ENCODE measurements at places on chromosomes 5 and 9. TPM values are rescaled to one million over a fixed set of nuclear protein-coding genes. Genes with fewer than 3 reads are reported as not detected.

Gene ADAMTS19
- polyA plus RNA-seq, result 0.15 TPM

Gene NMUR2
- polyA plus RNA-seq, result not detected

Gene LMAN2
- 215 TPM for polyA plus RNA-seq

Gene KLF9
- 27.7 TPM for polyA plus RNA-seq

Gene NR5A1
- 0.15 TPM for polyA plus RNA-seq

Gene FOXD4L3
- polyA plus RNA-seq, result not detected

Gene ARHGEF28
- polyA plus RNA-seq, result 2.8 TPM

Gene COL23A1
- polyA plus RNA-seq, result 9.6 TPM

Gene FAM78A
- 7.0 TPM for polyA plus RNA-seq

Gene ANGPTL2
- 22.6 TPM for polyA plus RNA-seq

Gene TRUB2
- polyA plus RNA-seq, result 18.0 TPM

Gene C5orf58
- not detected for polyA plus RNA-seq

Gene ABLIM3
- polyA plus RNA-seq, result 54.1 TPM

Gene PROB1
- polyA plus RNA-seq, result 28.5 TPM

Gene FBP1
- 2.0 TPM for polyA plus RNA-seq

Gene UBTD2
- 7.8 TPM for polyA plus RNA-seq

Gene RANBP17
- polyA plus RNA-seq, result 0.88 TPM

Gene RABGAP1
- 11.6 TPM for polyA plus RNA-seq

Gene HMMR
- 0.59 TPM for polyA plus RNA-seq

Gene TRAF2
- polyA plus RNA-seq, result 17.0 TPM

Gene FREM1
- 1.9 TPM for polyA plus RNA-seq

Gene SPINK7
- not detected for polyA plus RNA-seq

Gene PCDHB9
- 0.25 TPM for polyA plus RNA-seq

Gene ARAP3
- 13.7 TPM for polyA plus RNA-seq

Gene C9
- not detected for polyA plus RNA-seq

Gene LRRC70
- polyA plus RNA-seq, result 4.8 TPM

Gene PCDHB7
- 0.22 TPM for polyA plus RNA-seq

Gene PSD2
- polyA plus RNA-seq, result 0.03 TPM

Gene SAXO1
- not detected for polyA plus RNA-seq

Gene DBH
- polyA plus RNA-seq, result not detected

Gene TTC23L
- polyA plus RNA-seq, result 0.12 TPM

Gene UQCRQ
- 1,591 TPM for polyA plus RNA-seq

Gene HCN1
- polyA plus RNA-seq, result 0.20 TPM

Gene SLC25A25
- polyA plus RNA-seq, result 4.8 TPM

Gene ADGRD2
- polyA plus RNA-seq, result 0.03 TPM

Gene RNF208
- polyA plus RNA-seq, result 83.8 TPM

Gene ABCA1
- 10.2 TPM for polyA plus RNA-seq

Gene MARCHF6
- polyA plus RNA-seq, result 30.4 TPM

Gene LRRTM2
- polyA plus RNA-seq, result 0.04 TPM

Gene PCDHGB4
- polyA plus RNA-seq, result 3.3 TPM

Gene SNCAIP
- polyA plus RNA-seq, result 0.54 TPM

Gene CERCAM
- 10.6 TPM for polyA plus RNA-seq

Gene HAVCR2
- polyA plus RNA-seq, result 1.6 TPM

Gene SPINK1
- 14.7 TPM for polyA plus RNA-seq

Gene NSUN2
- polyA plus RNA-seq, result 31.5 TPM

Gene PCDHGC5
- polyA plus RNA-seq, result 0.38 TPM

Gene QRFP
- not detected for polyA plus RNA-seq

Gene CDKN2A
- 1.1 TPM for polyA plus RNA-seq

Gene LHX3
- polyA plus RNA-seq, result not detected

Gene GLIPR2
- polyA plus RNA-seq, result 8.0 TPM
